Chondrocyte (in vitro differentiated cells): ENCODE measurements at places on chromosomes 7 and 10. TPM values are rescaled to one million over a fixed set of nuclear protein-coding genes. Genes with fewer than 3 reads are reported as not detected.
A peak's percentile ranks its signal among the peaks of the same experiment; 100 is the strongest.

DNA sequence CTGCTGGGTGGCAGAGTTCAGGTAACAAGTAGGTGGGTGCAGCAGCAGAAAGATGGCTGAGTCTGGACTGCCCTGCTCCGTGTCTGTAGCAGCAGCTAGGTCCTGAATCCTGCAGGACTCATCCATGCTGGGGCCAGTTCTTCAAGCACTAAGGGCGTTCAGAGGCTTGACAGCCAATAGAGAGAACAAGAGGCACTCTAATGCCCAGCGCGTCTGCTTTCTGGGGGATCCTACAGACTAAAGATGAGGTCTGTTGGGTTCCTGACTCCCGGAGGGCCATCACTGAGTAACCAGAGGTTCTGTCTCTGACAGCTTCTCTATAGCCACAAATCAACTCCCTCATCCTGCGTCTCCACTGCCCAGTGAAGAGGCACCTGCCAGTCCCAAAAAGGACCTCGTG lies 125.5 kb downstream of the PTPN20 start:
- no peaks in the 10 kb centered on the region for H3K36me3 ChIP-seq
- peaks cover 10% of the 10 kb centered on the region for H3K27me3 ChIP-seq
- no peak overlapping the region for H3K4me3 ChIP-seq
- DNase-seq = peak; percentile 53
- H3K4me1 ChIP-seq = peaks cover 5% of the 10 kb centered on the region

GRCh38 chr10:10959666-10960065 lies 58.0 kb upstream of the CELF2 start:
- no peaks in the 10 kb centered on the region for H3K4me1 ChIP-seq
- no peaks in the 10 kb centered on the region for H3K36me3 ChIP-seq
- no peak overlapping the region for H3K27ac ChIP-seq
- no peak for DNase-seq

LRIT2 gene
- total RNA-seq = not detected in 3 replicates

GRCh38 chr10:58063861-58064480 lies 203.7 kb downstream of the IPMK start:
- peaks cover 9% of the 10 kb centered on the region for H3K4me1 ChIP-seq
- no peak overlapping the region for H3K27ac ChIP-seq
- H3K27me3 ChIP-seq = peaks cover 26% of the 10 kb centered on the region
- no peak overlapping the region for H3K4me3 ChIP-seq
- DNase-seq = no peak

KLLN gene
- total RNA-seq = 0.62 to 0.82 TPM (median 0.72 TPM) in 3 replicates

DNA sequence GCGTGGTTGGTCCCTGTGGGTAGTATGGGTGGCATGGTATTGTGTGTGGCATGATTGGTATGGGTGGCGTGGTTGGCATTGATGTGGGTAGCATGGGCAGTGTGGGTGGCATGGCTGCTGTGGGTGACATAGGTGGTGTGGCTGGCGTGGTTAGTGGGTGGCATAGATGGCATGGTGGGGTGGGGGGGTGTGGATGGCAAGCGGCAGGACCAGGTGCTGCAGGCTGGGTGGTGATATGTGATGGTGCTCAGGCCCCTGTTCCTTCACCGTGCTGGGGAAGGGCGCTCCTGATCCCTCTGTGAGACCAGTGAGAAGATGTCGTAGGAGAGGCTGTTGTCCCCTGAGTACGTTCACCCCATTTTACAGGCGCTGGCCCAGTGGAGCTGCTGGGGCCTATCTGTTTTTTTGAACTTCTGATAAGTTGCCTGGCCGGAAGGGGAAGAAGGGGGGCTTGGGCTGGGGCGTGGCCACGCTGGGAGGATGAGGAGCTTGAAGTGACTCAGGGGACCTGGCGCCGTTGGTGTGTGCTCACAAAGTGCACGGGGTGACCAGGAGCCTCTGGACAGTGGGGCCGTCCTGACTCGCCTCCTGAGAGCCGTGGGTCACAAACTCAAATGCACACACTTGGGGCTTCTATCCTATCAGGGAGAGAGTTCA lies 17.5 kb downstream of the INPP5A start:
- H3K36me3 ChIP-seq = no peaks in the 10 kb centered on the region
- H3K4me1 ChIP-seq = peaks cover 2% of the 10 kb centered on the region
- no peak for DNase-seq
- H3K4me3 ChIP-seq = no peak overlapping the region
- no peak overlapping the region for H3K27ac ChIP-seq
- H3K27me3 ChIP-seq = no peaks in the 10 kb centered on the region

GRCh38 chr10:47402641-47403301 lies 18.7 kb upstream of the ZNF488 start:
- peak overlapping the region; percentile 87 for H3K27ac ChIP-seq
- DNase-seq = no peak
- no peak overlapping the region for H3K4me3 ChIP-seq
- H3K4me1 ChIP-seq = peaks cover 31% of the 10 kb centered on the region
- no peaks in the 10 kb centered on the region for H3K27me3 ChIP-seq

GRCh38 chr10:121131426-121132265 lies 280.5 kb downstream of the WDR11 start:
- H3K27me3 ChIP-seq = peaks cover 14% of the 10 kb centered on the region
- no peak overlapping the region for H3K27ac ChIP-seq
- no peak for DNase-seq
